ENCODE measurements at places on chromosomes 4 and X.
A peak's percentile ranks its signal among the peaks of the same experiment; 100 is the strongest.

- DNase-seq = no peak
Observed at GRCh38 chr4:7276515-7276914, 84.2 kb downstream of the SORCS2 start.

DNA sequence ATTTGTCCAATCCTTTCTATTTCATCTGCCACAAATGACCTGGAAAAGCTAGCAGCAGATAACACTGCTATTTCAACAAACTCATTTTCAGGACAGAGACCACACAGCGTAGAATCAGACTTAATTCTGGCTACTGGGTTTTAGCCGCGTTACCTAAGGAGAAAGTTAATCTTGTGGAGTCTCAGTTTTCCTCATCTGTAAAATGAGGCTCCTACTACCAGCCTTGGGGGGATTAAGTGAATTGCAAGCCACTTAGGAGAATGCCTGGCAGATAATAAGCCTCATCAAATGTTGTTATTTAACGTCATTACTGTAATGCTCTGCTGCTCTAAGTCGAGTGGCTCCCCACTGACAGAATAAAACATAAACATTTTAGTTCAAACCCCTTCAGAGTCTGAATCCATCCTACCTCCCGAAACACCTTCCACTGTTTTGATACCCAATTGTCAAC lies 1.4 kb downstream of the CCNI start:
- no peak for DNase-seq

GRCh38 chr4:116073051-116073450 lies 959.6 kb upstream of the NDST4 start:
- DNase-seq = no peak

GRCh38 chr4:139266583-139267257 lies 13.3 kb downstream of the MGARP start:
- peak; percentile 94 for DNase-seq

GRCh38 chr4:121614101-121614500 lies 82.7 kb downstream of the ANXA5 start:
- DNase-seq = no peak

GRCh38 chrX:69093960-69094871 lies 71.0 kb downstream of the PJA1 start:
- peak; percentile 33 for DNase-seq

- DNase-seq = peak; percentile 37
Observed at GRCh38 chr4:39348371-39349315, 17.5 kb downstream of the RFC1 start.

- DNase-seq = no peak
Observed at GRCh38 chrX:58051346-58051745, 141.1 kb upstream of the ZXDA start.

DNA sequence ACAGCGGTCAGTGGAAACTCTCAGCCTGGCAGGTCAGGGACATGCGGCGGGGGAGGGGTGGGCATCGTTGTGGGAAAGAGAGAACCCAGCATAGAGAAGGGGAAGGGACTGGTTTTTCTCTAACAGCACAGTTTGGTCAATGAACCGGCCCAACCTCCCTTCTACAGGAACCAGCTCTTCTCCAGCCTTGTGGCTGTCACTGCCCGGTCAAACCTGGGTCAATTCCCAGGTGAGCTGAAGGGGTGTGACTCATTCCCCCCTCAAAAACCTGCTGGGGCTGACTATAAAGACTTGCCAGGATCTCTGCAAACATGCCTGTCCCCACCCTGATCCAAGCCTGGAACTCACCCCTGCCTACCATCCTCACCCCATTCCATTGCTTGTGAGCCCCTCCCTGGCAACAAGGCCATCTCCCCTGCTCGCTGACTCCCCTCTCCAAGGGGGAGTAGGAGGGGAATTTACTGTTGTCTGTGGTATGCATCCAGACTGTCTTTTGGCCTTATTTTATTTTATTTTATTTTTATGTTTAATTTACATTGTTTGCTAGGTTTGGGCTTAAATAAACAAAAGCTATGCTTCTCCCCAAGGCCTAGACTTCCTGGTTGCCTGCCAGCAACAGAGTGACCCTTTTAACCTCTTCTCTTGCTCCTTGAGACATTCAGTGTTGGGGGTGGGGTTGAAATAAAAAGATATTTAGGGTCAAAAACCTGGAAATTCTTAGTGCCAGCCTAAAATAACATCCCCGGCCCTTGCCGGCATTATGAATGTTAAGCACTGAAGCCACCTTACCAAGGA lies 49.6 kb downstream of the TSC22D3 start:
- no peak for DNase-seq

DNA sequence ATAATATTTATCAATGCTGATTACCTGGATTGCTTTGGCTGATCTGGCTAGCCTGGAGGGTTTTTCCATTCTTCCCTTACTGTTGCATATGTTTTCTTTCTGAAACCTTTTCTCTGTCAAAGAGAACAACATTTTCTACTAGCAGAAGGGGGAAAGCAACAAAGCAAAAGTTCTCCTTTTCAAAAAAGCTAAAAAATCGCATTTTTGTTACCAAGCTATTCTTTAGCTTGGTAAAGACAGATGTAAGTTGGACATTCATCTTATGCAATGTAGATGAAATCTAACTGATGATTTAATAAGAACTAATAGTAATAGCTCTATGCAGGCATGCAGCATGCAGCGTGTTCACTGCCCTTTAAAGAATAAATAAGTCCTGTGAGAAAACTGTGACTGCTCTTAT lies at the start of gene GRXCR1:
Gene GRXCR1 (plus strand): TSS at position 301 of the 400 bp plus-strand sequence. CDS start 554 bp downstream, outside the sequence.
- no peak for DNase-seq

DNA sequence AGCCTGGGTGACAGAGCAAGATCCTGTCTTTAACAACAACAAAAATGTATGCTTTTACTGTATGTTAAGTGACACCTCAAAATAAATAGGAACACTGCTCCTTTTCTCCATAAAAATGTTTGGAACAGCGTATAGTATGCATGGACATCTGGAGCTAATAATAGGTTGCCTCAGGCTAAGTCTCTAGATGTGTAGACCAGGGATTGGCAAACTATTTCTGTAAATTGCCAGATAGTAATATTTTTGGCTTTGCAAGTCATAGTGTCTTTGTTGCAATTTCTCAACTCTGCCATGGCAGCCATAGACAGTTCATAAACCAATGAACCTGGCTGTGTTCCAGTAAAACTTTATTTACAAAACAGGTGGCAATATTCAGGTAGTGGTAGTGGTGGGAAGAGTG lies 76.6 kb upstream of the CBLL2 start:
- no peak for DNase-seq

DNA sequence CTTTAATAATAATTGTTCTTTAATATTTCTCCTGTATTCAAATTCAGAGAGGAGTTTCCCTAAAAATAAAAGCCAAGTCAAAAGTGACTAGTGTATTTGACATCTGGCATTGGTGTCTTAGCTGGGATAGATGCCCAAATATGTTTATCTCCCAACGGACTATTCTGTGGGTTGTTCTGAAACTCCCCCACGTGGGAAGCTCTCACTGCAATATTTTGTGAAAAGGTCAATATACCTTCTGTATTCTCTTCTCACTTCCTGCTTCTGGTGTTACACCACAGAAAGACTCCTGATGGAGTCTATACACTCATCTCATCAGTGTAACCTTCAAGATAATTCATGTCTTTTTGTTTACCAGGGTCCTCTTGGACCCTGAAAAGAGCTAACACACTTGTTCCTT lies 2052.8 kb upstream of the TENM3 start:
- no peak for DNase-seq

- DNase-seq = peak; percentile 58
Observed at GRCh38 chr4:38177641-38178391, 217.6 kb downstream of the PTTG2 start.

DNA sequence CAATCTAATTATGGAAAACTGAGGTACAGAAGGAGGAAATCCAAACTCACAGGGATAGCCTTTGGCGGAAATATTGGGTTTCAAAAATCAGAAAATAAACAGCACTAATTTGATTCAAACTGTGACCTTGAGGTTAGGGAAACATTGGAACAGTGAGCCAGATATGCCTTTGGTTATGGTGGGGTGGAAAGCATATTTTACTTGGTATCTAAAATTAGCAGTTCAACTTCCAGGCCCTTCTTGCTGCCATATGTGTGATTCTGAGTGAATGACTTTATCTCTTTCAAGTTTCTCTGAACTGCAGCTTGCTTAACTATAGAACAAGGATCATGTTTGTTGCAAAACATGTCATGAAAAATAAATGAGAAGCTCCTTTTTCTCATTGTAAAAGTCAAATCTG lies 240.9 kb upstream of the VEGFC start:
- no peak for DNase-seq

DNA sequence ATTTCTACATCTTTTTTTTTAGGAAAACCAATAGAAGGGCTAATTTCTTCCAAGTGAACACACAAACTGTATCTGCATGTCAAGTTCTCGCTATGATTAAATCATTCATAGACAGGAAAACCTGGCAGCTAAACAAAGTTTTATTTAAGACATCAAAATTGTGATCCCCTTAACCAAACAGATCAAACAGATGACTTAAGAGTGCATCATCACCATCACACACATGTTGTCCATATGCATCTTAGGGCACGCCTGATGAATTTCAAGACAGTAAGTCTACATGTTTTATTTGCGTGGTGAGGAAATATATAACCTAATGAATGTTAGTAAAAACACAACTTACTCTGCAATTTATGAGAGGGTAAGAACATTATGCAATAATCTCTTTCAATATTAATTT lies 317.0 kb upstream of the ANXA10 start:
- DNase-seq = no peak

DNA sequence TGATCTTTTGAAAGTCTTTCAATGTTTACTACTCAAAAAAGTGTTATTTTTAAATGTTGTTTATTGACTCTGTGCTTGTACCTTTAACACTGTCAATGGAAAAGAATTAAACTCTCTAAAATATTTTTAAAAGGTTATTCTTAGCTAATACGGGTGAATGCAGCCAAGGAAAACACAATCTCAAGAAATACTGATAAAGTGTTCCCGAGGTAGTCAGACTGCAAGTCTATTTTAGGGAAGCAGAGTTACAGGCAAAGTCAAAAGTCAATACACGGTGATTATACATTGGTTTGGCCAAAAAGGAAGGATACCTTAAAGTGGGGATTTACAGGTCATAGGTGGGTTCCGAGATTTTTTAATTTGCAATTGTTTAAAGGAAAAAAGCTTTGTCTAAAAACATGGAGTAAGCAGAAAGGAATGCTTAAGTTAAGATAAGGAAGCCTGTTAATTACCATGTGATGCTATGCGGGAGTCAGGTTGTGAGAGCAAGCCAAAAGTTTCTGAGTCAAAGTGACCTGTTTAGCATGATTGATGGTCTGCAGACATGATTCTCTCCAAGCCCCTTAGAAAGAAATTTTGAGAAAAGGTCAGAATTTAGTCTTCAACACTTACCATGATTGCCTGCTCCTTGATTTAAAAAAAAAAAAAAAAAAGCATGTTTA lies 288.4 kb downstream of the KLHL4 start:
- no peak for DNase-seq

DNA sequence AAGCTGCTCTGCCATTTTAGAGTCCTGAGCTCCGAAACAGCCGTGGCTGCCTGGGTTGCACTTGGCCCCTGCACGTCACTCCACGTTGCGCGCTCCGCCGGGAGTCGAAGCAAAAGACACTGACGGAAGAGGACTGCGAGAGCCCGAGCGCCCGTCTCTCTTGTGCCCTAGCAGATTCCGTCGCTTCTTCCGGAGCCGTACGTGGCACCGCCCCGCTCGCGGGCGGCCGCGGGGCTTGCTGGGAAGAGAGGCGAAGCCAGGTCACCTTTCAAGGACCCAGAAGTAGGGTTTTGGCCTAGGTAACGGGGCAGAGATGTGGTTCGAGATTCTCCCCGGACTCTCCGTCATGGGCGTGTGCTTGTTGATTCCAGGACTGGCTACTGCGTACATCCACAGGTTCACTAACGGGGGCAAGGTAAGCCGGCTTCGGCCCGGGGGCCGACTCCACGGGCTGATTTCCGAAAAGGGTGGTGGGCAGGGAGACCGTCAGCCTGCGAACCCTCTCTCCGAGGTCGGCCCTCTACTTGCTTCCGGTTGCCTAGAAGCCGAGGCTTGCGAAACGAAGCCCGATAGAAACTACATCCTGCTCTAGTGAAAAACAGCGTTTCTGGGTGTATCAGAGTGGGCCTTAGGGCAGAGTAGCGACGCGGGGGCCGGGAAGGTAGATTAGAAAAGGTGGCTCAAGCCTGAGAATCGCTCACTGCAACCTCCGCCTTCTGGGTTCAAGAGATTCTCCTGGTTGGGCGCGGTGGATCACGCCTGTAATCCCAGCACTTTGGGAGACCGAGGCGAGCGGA lies at the start of the genes NDUFA1 and RNF113A:
Gene NDUFA1 (plus strand): TSS at position 234 of the 797 bp plus-strand sequence. CDS start 80 bp downstream, at position 314.
Gene RNF113A (minus strand): TSS at position 135 of the 797 bp plus-strand sequence. CDS start 120 bp downstream, at position 15.
- peak; percentile 91 for DNase-seq

GRCh38 chr4:186074189-186074588 lies 5.2 kb downstream of the TLR3 start:
- no peak for DNase-seq

DNA sequence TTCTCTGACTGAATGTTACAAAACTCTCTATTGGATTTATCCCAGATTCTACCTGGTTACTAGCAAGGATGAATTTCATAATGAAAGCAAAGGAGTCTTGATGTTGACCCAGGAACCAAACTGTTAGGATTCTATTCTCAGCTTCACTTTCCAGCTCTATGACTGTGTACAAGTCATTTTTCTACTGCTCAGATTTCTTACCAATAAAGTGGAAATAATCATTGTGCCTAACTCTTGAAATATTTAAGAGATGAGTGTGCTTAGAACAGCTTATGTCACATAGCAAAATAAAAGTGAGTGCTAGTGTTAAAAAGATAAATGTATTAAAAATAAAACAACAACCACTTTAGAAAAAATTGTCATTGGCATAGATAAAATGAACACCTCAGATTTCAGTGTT lies 45.6 kb downstream of the EPHA5 start:
- no peak for DNase-seq

DNA sequence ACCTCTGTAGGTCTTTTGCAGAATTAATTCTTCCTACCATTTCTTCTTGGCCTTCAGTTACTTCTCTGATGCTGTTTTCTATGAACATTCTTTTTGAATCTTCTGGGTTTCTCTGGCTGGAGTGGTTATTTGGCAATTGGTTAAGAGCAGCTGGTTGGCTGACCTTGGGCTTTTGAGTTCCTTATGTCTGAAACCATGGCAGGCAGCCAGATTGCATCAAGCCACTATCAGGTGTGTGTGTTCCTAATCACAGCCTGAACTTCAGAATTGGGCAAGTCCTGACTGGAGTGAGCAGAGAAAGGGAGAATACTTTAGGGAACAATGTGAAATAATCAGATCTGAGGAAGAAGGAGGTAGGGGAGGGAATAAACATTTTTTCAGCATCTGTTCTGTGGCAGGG lies 90.2 kb downstream of the ARHGAP10 start:
- DNase-seq = no peak

- no peak for DNase-seq
Observed at GRCh38 chr4:88752076-88752463, 54.4 kb upstream of the NAP1L5 start.

DNA sequence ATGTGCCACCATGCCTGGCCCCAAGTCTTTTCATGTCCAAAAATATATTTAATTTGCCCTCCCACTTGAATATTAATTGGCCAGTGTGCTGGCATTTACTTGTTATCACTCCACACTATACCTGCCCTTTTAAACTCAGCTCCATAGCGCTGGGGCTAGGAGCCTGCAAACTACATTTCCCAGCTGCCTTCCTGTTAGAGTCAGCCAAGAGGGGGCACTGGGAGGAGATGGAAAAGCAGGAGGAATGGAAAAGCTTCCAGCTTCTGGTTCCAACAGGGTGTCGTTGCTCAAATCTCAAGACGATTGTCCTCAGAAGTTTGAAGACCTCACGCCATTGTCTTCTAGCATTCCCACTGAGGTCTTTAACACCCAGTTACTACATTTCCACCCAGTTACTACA lies 315.5 kb downstream of the BCOR start:
- DNase-seq = no peak

All from activated CD4-positive, alpha-beta memory T cell treated with anti-CD3 and anti-CD28 coated beads for 36 hours (primary cell).